Fibroblast of the aortic adventitia (primary cell): ENCODE measurements at places on chromosomes 2 and 18. TPM values are rescaled to one million over a fixed set of nuclear protein-coding genes. Genes with fewer than 3 reads are reported as not detected.

DYNAP gene
- total RNA-seq, result not detected in 2 replicates

SP3 gene
- 56.1 and 115 TPM in 2 replicates for total RNA-seq

AMER3 gene
- not detected in 2 replicates for total RNA-seq

CKAP2L gene
- 2.7 and 26.4 TPM in 2 replicates for total RNA-seq

IL1RL2 gene
- total RNA-seq, result 1.7 and 9.8 TPM in 2 replicates

SLC4A5 gene
- 0.25 and 0.45 TPM in 2 replicates for total RNA-seq

SNTG2 gene
- total RNA-seq, result 0.09 TPM in 1 of 2 replicates, not detected in the other

AP1S3 gene
- total RNA-seq, result 8.1 and 16.8 TPM in 2 replicates

RFX8 gene
- total RNA-seq, result 5.3 and 24.1 TPM in 2 replicates

FRZB gene
- total RNA-seq, result 0.08 and 0.18 TPM in 2 replicates

GTF2A1L gene
- total RNA-seq, result 5.0 TPM in 1 of 2 replicates, not detected in the other

MFSD6 gene
- total RNA-seq, result 2.2 and 8.0 TPM in 2 replicates

POTEE gene
- total RNA-seq, result not detected in 2 replicates

GRP gene
- not detected in 2 replicates for total RNA-seq

TMEM178A gene
- total RNA-seq, result 0.36 TPM in 1 of 2 replicates, not detected in the other

DNAH7 gene
- total RNA-seq, result 2.6 and 2.7 TPM in 2 replicates

SP140 gene
- 0.09 and 0.41 TPM in 2 replicates for total RNA-seq

CSRNP3 gene
- total RNA-seq, result 2.3 and 3.4 TPM in 2 replicates

DRC1 gene
- not detected in 2 replicates for total RNA-seq

SCYGR4 gene
- total RNA-seq, result not detected in 2 replicates

ONECUT2 gene
- under 0.01 TPM in 2 replicates for total RNA-seq

DPP4 gene
- total RNA-seq, result 138 and 203 TPM in 2 replicates

RUFY4 gene
- not detected in 2 replicates for total RNA-seq

CD8B gene
- not detected in 2 replicates for total RNA-seq

RIT2 gene
- total RNA-seq, result not detected in 2 replicates

HOXD10 gene
- not detected in 2 replicates for total RNA-seq

SEPTIN2 gene
- total RNA-seq, result 472 and 546 TPM in 2 replicates

DLGAP1 gene
- 0.90 and 1.4 TPM in 2 replicates for total RNA-seq

UCN gene
- total RNA-seq, result 0.27 and 1.1 TPM in 2 replicates

RASGRP3 gene
- 5.9 and 7.8 TPM in 2 replicates for total RNA-seq

SLC8A1 gene
- 39.1 and 112 TPM in 2 replicates for total RNA-seq

CREG2 gene
- total RNA-seq, result 0.25 and 1.5 TPM in 2 replicates

C2orf72 gene
- total RNA-seq, result not detected in 2 replicates

CHRNA1 gene
- total RNA-seq, result not detected in 2 replicates

GPBAR1 gene
- total RNA-seq, result 0.27 TPM in 1 of 2 replicates, not detected in the other

SLC38A11 gene
- 0.45 TPM in 1 of 2 replicates, not detected in the other for total RNA-seq

IRS1 gene
- total RNA-seq, result 8.2 and 29.7 TPM in 2 replicates

PARD3B gene
- total RNA-seq, result 15.9 and 23.6 TPM in 2 replicates

CHMP3 gene
- total RNA-seq, result 87.5 and 202 TPM in 2 replicates
